NCI-H1930 (cell line): ENCODE measurements at places on chromosomes 1 and 21.

- no peak for DNase-seq
Observed at GRCh38 chr1:202540448-202540847, 169.8 kb downstream of the SYT2 start.

GRCh38 chr1:76933847-76934815 lies 66.9 kb downstream of the ST6GALNAC5 start:
- DNase-seq, result no peak

DNA sequence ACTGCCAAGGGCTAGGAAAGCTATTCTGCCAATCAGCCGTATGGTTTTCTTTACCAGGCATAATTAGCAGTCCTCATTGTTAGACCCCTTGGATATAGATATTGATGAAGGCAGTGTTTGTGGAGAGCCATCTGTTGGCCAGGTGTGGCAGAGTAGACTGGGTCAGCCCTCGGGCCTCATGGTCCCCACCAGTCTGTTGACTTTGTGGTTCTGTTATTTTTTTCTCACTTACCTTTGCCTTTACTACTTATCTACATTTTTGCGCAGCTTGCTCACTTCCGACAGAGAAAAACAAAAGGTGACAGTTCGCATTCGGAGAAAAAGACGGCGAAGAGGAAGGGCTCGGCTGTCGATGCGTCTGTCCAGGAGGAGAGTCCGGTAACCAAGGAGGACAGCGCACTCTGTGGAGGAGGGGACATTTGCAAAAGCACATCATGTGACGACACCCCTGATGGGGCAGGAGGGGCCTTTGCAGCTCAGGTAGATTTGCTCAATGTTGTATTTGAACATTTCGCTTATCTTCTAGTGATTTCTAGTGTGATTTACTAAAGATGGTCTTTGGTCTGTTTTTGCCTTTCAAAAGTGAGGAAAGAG lies 2.3 kb downstream of the PCNT start:
- DNase-seq, result no peak

DNA sequence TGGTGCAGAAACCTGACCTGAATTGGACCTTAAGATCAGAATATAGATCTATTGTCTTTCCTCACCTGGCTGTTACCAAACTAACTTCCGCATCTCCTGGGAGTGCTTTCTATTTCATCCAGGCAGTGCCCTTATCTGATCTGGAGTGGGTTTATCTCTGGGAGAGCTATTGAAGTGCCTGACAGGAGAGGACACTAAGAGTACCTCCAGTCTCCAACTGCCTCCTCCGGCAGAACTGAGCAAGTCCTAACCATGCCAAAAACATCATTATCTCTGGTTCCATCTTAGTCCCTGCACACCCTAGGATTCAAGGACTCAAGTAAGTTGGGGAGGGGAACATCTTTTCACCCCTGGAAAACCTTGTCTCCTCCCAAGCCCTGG lies 12.4 kb upstream of the KCNJ15 start:
- DNase-seq, result no peak

DNA sequence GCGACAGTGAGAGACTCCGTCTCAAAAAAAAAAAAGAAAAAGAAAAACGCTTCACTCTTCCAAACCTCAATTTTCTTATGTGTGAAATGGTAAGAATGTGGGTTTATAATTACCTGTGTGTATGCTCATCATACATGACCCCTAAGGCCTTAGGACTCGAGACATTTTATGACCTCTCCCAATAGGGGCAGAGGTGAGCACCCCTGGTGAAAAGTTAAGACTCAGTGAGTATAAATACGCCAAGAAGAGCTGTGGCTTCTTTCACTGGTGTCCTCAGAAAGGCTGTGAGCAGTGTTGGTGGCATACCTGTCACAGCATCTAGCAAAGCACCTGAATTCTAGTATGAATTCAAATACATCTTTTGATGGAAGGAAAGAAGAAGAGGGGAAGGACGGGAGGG lies 7.8 kb upstream of the FCMR start:
- no peak for DNase-seq

DNA sequence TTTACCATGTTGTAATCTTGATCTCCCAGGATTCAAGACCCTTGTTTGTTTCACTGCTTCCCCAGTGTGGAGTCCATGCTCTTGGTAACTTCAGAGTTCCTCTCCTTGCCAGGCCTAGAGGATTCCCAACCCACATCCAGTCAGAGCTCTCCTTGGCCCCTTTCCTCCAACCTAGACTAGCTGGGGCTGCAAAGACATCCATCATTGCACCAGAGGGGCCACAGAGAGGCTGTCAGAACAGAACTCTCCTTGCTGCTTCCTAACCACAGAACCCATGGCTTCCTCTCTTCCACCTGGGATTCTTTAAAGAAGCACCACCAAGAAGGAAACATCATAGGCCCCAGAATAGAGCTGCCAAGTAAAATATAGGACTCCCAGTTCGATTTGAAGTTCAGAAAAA lies 81.0 kb downstream of the HMGB4 start:
- DNase-seq, result no peak
